ENCODE measurements at places on chromosomes 7 and 10. TPM values are rescaled to one million over a fixed set of nuclear protein-coding genes. Genes with fewer than 3 reads are reported as not detected.

- DNase-seq: peak; percentile 26
These were observed 675.0 kb upstream of the ANKRD30A start for GRCh38 chr10:36450380-36450779.

GRCh38 chr10:78318305-78318704 is 284.6 kb downstream of the RPS24 start:
- no peak for DNase-seq

DNA sequence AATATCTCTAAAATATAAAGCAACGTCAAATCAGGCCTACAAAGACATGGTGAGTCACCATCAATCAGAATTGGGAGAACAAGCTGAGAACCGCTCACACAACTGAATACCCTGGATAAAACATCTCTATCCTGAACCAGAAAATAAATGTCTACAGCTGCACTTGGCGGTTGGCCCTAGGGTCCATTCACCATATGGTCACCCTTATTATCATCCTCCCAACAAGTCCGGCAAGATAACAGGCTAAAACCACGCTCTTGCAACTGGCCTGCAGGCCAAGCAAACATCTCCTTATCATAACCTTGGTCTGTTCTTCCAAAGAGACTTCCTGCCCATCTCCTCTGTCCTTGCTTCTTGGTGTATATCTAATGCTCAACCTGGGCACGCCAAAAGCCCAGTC is 310.7 kb downstream of the CALN1 start:
- DNase-seq: no peak

GRCh38 chr7:86884152-86884551 is 175.3 kb downstream of the ELAPOR2 start:
- no peak for DNase-seq

DNA sequence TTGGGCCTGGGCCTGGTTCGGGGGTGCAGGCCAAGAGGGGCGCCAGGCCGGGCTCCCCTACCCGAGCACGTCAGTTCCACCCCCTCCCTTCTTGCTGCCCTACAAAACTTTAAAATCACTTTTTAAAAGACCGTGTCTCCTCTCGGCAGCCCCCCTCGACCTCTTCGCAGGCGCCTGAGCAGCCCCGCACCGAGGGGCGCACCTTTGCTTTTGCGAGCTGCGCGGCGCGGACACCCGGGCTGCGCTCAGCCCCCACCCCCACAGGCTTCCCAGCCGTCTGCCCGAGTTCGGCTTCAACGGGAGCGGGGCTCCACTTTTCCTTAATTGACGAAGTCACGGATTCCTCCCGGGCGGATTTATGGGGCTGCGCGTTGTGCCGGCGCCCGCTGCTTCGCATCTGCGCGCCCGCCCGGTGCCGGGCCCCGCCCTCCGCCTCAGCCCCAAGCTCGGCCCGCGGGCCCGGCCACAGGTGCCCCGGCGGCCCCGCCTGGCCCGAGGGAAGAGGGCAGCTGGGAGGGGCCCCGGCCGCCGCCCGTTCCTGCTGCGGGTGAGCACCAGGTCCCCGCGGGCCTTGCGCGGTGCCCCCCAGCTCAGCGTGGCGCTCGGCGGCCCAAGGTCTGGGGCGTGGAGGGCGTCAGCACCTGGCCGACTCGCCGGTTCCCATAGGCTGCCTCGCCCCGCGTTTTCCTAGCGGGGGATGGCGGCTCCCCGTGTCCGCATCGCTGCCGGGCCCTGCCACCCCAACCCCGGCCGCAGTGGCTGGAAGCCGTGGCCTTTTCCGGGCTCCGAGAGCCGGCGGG is 10.8 kb upstream of the MNX1 start:
- peak; percentile 56 for DNase-seq

DNA sequence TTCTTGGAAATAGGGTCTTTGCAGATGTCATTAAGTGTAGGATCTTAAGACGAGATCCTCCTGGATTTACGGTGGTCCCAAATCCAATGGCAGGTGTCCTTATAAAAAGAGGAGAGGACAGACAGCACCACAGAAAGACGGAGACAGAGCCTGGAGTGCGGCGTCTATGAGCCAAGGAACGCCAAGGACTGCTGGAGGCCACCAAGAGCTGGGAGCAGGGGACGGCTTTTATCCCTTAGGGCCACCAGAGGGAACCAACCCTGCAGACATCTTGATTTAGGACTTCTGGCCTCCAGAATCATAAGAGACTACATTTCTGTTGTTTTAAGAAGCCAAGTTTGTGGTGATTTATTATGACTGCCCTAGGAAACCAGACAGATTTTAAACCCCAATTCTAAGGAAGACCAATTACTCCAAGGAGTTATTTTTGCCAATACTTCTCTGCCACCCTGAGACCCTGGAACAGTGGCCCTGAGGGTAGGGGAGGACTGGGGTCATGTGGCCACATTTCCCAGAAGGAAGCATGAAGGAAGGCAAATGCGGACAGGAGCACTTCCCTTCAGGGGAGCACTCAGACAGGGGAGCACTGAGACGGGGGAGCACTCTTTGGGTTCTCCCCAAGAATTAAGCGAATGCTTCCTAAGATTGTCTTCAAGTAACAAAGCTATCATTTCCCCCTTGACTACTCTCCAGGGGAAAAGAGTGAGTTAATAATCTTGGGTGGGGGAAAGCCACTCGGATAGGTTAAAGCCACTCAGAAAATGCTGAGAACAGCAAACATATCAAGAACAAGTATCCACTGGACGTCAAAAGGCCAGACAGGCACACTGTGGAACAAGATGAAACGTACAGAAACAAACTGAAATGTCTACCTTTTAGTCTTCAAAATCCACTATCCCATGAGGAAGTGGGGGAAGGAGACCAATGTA is 67.5 kb downstream of the CHST15 start:
- DNase-seq: peak; percentile 76

DNA sequence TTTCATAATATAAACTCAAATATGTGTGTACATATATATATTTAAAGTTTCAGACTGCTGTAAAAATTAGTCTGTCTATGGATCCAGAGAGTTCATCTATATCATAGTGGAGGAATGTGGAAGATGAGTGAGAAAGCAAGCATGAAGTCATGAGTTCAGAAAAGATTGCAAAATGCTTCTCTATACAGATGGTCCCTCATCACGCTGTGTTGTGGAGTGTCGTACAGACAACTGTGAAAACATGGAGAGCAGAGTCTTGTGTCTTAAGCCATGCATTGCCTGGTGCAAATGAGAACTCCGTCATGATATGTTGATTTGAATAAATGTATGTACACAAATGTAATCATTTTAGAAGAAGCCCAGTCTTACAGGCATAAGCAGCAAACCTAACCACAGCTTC is 316.9 kb downstream of the CNTNAP2 start:
- no peak for DNase-seq

DNA sequence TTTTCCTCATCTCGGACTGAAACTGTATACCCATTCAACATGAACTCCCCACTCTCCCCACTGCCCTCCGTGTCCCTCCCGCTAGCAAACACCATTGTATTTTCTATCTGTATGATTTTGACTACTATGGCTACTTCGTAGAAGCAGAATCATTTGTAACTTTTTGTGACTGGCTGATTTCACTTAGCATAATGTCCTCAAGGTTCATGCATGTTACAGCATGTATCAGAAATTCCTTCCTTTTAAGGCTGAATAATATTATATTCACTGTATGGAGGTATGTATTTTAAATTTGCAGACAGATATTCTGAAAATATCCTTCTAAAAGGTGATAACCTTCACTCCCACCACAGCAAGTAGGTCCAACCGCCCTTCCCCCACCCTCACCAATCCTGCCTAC is 42.9 kb upstream of the MMD2 start:
- DNase-seq: no peak

GRCh38 chr10:11186374-11186773 is 168.7 kb downstream of the CELF2 start:
- no peak for DNase-seq

GRCh38 chr7:100830396-100830795 is 3.1 kb upstream of the EPHB4 start:
- DNase-seq: peak; percentile 17

- DNase-seq: peak; percentile 89
These were observed 1.1 kb upstream of the TNS3 start for GRCh38 chr7:47582764-47583738.

DNA sequence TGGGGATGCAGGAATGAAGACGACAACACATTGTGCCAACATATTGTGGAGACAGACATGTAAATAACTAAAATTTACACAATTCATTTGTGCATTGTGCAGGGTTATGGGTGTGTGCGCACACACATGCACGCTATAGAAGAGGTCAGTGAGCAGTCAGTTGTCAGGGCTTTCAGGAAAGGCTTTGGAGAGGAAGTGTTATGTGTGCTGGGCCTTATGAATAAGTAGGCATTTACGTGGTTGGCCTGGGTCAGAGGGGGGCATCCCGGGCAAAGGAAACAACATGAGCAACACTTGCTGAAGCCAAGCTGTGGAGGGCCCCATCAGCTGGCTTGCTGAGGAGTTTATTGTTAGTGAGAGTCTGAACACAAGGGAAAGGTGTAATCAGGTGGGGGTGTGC is 4.1 kb downstream of the PRXL2A start:
- no peak for DNase-seq

- no peak for DNase-seq
These were observed 1196.9 kb downstream of the SORCS3 start for GRCh38 chr10:105837951-105838350.

GRCh38 chr7:82950436-82950835 is 212.2 kb downstream of the PCLO start:
- DNase-seq: no peak

Gene NUDCD3
- 44.2 TPM for total RNA-seq

Gene ZNF804B
- not detected for total RNA-seq

Gene ITPRID1
- total RNA-seq: not detected

Gene VGF
- 0.36 TPM for total RNA-seq

Gene YAE1
- total RNA-seq: 32.7 TPM

Gene MLLT10
- total RNA-seq: 44.8 TPM

Gene TSPAN12
- 1.8 TPM for total RNA-seq

Gene BET1
- total RNA-seq: 22.4 TPM

Measured in osteoblast (primary cell).